ENCODE measurements at places on chromosomes 1 and 21.
A peak's percentile ranks its signal among the peaks of the same experiment; 100 is the strongest.

GRCh38 chr1:36540056-36540455 lies 57.3 kb upstream of the CSF3R start:
- DNase-seq = no peak

GRCh38 chr1:223256034-223256433 lies 107.9 kb downstream of the SUSD4 start:
- DNase-seq = peak; percentile 1

DNA sequence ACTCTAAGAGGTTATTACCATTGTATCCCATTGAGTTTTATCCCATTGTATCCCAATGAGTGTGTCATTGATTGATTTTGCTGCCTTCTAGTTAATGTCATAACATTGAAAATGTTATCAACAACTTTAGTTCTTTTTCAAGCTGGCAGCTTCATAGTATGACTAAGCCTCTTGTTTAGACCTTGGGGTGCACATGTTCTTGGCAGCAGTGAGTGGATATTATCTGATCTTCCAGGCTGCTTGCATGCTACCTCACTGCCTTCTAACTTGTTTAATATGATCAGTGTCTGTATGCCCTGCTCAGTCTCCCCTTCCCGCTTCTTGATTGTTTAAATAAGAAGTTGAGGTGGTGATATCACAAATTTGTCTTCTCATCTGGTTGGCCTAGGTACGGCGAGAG lies 24.6 kb downstream of the NTPCR start:
- DNase-seq = peak; percentile 62

DNA sequence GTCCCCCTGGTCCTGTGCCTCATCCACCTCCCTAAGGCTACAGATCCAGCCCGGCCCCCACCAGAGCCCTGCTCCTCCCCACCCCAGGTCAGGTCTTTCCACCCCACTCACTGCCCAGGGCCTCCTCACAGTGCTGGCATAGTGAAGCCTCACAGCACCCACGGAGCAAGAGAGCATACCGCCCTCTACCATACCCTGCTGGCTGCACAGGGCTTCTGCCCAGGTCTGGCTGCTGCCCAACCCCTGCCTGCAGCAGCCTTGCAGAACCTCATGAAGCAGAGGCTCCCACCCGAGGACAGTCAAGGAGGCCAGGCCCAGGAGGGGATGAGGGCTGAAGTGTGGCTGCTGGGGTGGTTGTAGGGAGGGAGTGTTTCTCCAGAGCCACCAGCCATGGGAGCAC lies 19.7 kb upstream of the ARF1 start:
- no peak for DNase-seq

GRCh38 chr1:89804642-89805237 lies 16.1 kb upstream of the LRRC8D start:
- peak; percentile 36 for DNase-seq

- no peak for DNase-seq
Measured at GRCh38 chr1:170556917-170557316, 25.0 kb downstream of the GORAB start.

GRCh38 chr21:36082237-36082664 lies 12.4 kb downstream of the CBR1 start:
- DNase-seq = no peak

- DNase-seq = no peak
Measured at GRCh38 chr1:113761937-113762336, 2.7 kb upstream of the PHTF1 start.
